ENCODE measurements at places on chromosomes 6 and 20. TPM values are rescaled to one million over a fixed set of nuclear protein-coding genes. Genes with fewer than 3 reads are reported as not detected.

KIF25 gene
- 0.37 TPM for total RNA-seq

DNA sequence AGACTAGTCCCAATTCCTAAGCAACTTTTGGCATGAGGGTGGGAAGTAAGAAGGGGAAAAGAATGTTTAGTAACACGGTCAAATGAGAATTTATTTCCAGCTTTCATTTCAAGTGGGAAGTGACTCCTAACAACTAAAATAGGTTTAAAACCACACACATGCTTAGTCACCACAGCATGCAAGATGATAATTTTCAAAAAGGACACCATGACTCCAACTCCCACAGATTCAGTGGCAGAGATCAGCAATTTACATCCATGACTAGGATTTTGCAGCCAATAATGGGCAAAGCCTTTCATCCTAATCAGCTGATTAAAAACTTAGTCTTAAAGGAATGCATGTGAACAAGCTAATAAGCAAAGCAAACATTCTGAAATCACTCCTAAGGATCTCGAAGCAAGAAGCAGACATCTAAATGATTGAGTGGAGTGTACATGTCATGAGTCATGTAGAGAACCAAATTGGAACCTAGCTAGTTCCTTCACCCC is 48.1 kb upstream of the GCLC start:
- no peak for DNase-seq

- DNase-seq: no peak
Measured at GRCh38 chr6:73680289-73680918, 15.6 kb upstream of the CD109 start.

DNA sequence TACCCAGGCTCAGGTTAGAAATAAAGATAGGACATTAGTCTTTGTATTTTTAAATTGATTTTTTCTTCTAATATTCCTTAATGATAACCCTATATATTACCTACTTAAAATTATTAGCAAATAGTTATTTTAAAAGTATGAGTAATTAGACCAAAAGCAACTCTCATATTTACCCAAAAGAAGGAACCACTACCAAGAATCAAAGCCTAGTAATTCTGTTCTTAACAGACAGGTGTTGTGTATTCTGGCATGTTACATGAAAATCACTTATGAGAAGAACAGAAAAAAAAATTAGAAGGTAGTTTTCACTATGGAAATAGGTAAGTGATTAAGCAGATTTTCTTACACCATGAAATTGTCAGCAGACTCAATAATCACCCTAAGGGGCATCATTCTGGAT is 105.1 kb downstream of the ATG5 start:
- DNase-seq: no peak

ILRUN gene
- total RNA-seq: 42.6 TPM

- DNase-seq: no peak
Measured at GRCh38 chr6:15449011-15449410, 203.1 kb downstream of the JARID2 start.

- peak; percentile 57 for DNase-seq
Measured at GRCh38 chr20:61584851-61585250, 332.8 kb downstream of the CDH4 start.

GRCh38 chr6:99219788-99220187 is 129.7 kb downstream of the FAXC start:
- peak; percentile 70 for DNase-seq

DNA sequence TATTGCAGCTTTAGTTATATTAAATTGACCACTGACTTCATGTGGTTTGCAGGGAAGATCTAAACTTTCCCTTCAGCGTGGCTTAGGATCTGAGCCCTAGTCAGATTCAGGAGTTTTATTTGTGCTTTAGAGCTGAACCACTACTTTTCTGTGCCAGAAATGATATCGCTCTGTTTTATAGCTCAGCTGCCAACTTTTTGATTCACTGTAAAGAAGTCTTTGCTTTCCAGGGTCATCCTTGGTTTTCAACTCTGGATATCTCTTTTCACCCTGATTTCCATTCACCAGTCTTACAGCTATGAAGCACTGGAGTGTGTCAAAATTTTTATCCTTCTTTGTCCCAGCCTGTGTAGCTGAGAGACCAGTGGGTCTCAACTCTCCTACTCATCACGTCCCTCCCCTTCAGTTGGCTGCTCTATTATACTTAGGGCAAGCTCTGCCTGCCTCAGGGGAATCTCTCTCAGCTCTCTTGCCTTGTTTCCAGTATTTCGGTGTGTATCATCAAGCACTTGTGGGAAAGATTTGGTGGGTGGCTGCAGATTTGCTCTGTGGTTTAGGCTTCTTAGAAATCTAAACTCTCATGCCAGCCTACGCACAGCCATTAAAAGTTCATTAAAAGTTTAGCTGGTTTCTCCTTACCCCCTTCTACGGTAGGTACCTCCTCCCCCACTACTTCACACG is 425.5 kb downstream of the TENT5A start:
- peak; percentile 6 for DNase-seq

All from stomach (tissue), 19 donors.